Activated CD4-positive, alpha-beta T cell treated with anti-CD3 and anti-CD28 coated beads, Interleukin-2, amount 10 ng/mL, durations not matched to agents 7 days and 5 days (primary cell): ENCODE measurements at places on chromosomes 11 and 22. TPM values are rescaled to one million over a fixed set of nuclear protein-coding genes. Genes with fewer than 3 reads are reported as not detected.

DNA sequence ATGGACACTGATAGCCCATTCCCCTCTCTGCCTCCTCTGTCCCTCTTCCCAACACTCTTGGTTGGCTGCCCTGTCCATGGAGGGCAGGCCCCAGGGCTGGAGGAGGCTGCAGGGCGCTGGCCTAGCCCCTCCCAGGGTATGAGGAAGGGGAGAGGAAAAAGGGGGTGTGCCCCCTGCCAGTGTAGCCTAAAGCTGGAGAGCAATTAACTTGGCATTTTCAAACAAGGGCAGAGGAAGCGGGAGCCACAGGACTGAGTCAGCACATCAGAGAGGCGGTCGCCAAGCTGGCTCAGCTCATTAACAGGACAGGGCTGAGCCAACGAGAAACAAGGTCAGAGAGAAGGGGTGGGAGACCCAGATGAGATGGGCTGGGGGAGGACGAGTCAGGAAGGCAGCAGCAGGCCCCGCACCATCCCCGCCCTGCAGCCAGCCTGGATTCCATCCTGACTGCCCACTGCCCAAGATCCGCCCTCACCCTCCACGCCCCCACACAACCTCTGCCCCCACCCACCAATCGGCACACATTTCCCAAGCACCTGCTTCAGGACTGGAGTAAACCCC, 76.3 kb downstream of the BUD13 start:
- H3K4me3 ChIP-seq: no peak overlapping the region
- no peak for DNase-seq
- H3K4me1 ChIP-seq: peaks cover 3% of the 10 kb centered on the region
- no peaks in the 10 kb centered on the region for H3K36me3 ChIP-seq
- H3K27me3 ChIP-seq: no peaks in the 10 kb centered on the region
- no peak overlapping the region for H3K27ac ChIP-seq

The BTG4 gene
- total RNA-seq: not detected

The ADM2 gene
- total RNA-seq: 4.1 TPM

GRCh38 chr11:18527512-18527911, 770 bp upstream of the TSG101 start:
- H3K27ac ChIP-seq: peak overlapping the region; percentile 99
- peaks cover 19% of the 10 kb centered on the region for H3K36me3 ChIP-seq
- H3K27me3 ChIP-seq: no peaks in the 10 kb centered on the region
- peak overlapping the region; percentile 97 for H3K4me3 ChIP-seq
- H3K4me1 ChIP-seq: peaks cover 37% of the 10 kb centered on the region
- DNase-seq: no peak

The SAA4 gene
- not detected for total RNA-seq

GRCh38 chr22:46269564-46269963, 1.8 kb downstream of the TTC38 start:
- H3K36me3 ChIP-seq: peaks cover 11% of the 10 kb centered on the region
- no peak overlapping the region for H3K27ac ChIP-seq
- H3K4me1 ChIP-seq: peaks cover 13% of the 10 kb centered on the region
- H3K27me3 ChIP-seq: peaks cover 25% of the 10 kb centered on the region
- DNase-seq: no peak

DNA sequence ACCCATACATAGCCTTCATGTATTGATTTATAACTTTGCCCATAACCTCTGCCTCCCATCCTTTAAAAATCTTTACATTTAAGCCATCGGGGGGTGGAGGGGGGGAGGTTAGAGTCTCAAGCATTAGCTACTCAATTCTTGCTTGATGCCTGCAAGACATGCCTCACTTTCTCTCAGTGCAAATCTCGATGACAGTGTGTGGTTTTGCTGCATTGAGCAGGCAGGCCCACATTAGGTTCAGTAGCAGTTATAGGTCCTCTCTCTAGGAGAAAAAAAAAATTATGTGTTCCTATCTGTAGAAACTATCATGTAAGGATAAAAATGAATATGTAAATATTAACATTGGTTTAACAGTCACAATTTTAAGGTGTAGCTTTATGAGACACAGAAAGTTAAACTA, 314.0 kb upstream of the ANO3 start:
- H3K27me3 ChIP-seq: no peaks in the 10 kb centered on the region
- no peak for DNase-seq
- no peaks in the 10 kb centered on the region for H3K4me1 ChIP-seq
- H3K27ac ChIP-seq: no peak overlapping the region

DNA sequence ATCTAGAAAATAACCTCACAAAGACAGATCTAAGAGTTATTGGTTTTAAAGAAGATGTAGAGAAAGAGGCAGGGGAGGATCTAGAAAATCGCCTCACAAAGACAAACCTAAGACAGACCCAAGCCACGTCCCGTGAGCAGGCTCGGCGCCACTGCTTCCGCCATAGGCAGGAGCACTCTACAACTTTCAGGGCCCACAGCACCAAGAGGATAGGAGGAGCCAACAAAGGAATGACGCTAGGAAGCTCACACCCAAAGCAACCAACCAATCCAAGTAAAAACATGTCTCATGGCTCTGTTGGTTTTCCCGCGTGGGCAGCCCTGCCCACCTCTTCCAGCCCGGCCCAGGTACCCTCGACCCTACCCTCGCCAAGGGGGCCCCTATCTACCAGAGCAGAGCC, 4167.4 kb upstream of the OR11H1 start:
- no peaks in the 10 kb centered on the region for H3K27me3 ChIP-seq
- H3K27ac ChIP-seq: no peak overlapping the region

GRCh38 chr22:18984564-18984963, 48.5 kb upstream of the PRODH start:
- H3K4me3 ChIP-seq: no peak overlapping the region
- no peak for DNase-seq
- H3K4me1 ChIP-seq: no peaks in the 10 kb centered on the region
- H3K36me3 ChIP-seq: no peaks in the 10 kb centered on the region
- no peak overlapping the region for H3K27ac ChIP-seq

GRCh38 chr11:111935317-111936039, 1.7 kb upstream of the DIXDC1 start:
- no peaks in the 10 kb centered on the region for H3K36me3 ChIP-seq
- H3K27me3 ChIP-seq: no peaks in the 10 kb centered on the region
- H3K27ac ChIP-seq: peak overlapping the region; percentile 10

GRCh38 chr11:47509077-47509536, 43.8 kb downstream of the CELF1 start:
- no peak overlapping the region for H3K4me3 ChIP-seq
- no peaks in the 10 kb centered on the region for H3K27me3 ChIP-seq
- H3K27ac ChIP-seq: peak overlapping the region; percentile 39

DNA sequence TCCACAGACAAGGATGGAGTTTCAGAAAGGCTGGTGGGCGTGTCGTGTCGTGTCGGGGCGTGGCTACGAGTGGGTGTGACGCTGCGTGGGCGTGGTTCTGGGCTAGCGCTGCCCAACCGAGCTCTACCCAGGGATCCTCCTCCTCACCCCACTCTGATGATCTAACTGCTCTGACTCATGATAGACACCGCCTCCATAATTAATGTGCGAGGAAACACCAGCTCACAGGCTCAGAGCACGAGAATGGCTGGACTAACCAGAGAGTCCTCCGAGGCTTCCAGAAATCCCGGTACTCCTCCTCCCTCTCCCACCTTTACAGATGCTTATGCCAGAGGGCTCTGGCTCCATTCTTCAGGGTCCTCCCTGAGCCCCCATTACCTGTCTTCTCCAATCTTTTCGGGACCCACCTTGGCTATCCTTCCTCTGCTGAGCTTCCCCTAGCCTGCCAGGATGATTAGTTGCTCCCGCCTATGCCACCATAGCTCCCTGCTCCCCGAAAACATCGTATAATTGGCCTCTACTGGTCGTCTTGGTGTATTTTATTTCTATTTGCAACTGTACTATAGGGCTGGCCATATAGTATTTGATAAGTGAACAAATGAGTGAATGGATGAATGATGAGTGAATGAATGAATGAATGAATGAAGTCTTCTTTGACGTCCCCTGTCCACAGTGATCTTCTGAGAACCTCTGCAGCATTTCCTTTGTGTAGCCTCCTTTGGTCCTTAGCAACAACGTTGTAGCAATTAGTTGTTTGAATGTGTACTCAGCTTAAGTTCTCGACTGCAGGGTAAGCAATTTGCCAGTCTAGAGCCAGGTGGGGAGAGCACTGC, 21.7 kb downstream of the TMPRSS13 start:
- peaks cover 12% of the 10 kb centered on the region for H3K4me1 ChIP-seq
- H3K4me3 ChIP-seq: no peak overlapping the region
- no peak overlapping the region for H3K27ac ChIP-seq
- H3K36me3 ChIP-seq: no peaks in the 10 kb centered on the region

- H3K27me3 ChIP-seq: no peaks in the 10 kb centered on the region
- H3K36me3 ChIP-seq: no peaks in the 10 kb centered on the region
- DNase-seq: no peak
- peaks cover 19% of the 10 kb centered on the region for H3K4me1 ChIP-seq
- no peak overlapping the region for H3K4me3 ChIP-seq
Observed at GRCh38 chr11:2211113-2211971, 39.7 kb upstream of the TH start.

The OR8D1 gene
- not detected for total RNA-seq

The ARHGAP8 gene
- 0.30 TPM for total RNA-seq

- DNase-seq: no peak
- no peaks in the 10 kb centered on the region for H3K27me3 ChIP-seq
- no peak overlapping the region for H3K4me3 ChIP-seq
Observed at GRCh38 chr22:24178502-24179440, 2.5 kb upstream of the SUSD2 start.

DNA sequence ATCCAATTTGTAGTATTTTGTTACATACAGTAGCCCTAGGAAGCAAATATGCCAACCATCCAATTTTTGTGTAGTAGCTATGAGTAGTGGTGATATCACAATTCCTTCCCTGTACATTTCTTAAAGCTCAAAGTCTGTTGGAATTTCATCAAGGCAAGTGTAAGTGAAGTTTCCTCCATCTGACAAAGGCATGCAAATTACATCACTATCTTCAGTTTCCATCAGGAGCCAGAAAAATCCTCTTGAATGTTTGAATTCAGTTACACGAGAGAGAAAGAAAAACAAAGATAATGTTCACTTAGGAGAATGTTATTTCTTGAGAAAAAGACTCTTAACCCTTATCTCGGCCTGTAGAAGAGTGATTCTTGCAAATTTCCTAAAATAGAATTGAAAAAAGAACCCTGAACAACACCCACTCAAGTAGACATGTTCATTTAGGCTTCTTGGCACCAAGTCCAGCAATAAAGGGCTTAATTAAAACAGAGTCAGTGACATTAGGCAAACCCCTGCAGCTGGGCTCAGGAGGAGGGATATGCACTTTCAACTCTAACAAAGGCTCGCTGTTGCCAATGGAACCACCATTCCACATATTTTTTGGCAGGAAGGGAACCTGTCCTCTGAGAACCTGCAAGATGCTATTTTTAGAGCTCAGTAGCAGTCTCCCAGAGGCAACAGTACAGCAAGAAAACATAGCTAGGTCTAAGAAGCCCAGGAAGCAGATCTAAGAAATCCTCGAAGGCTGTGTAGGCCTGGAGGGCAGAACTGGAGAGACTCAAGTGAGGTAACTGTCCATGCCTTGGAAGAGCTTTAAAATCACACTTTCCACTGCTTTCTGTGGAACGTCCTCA, 144.6 kb downstream of the CCDC81 start:
- no peaks in the 10 kb centered on the region for H3K36me3 ChIP-seq
- H3K27me3 ChIP-seq: no peaks in the 10 kb centered on the region
- no peak for DNase-seq

The MOGAT2 gene
- not detected for total RNA-seq

DNA sequence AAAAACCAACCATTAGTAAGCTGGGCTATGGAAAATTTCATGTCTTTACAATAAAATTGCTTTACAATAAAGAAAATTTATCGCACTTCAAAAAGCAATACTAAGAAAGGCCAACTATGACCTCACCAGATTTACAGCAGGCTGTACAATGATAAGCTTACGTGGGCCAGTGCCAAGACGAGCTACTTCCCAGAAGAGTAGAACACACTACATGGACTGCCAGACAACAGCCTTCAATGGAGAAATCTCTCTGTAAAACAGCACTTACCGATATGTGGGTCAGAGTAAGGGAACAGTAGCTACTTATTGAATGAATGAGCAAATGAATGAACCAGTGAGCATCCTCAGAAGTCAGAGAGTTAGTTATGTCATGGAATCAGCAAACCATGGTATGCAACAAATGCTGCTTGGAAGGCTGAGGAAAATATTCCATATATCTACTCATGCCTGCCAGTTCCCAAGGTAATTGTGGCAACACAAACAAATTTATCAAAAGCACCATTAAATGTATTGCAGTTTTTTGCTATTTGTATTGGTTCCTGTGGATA, 74.4 kb downstream of the SLC36A4 start:
- H3K36me3 ChIP-seq: no peaks in the 10 kb centered on the region
- H3K4me1 ChIP-seq: no peaks in the 10 kb centered on the region
- H3K27ac ChIP-seq: no peak overlapping the region
- peaks cover 24% of the 10 kb centered on the region for H3K27me3 ChIP-seq

The OR52N2 gene
- not detected for total RNA-seq

- H3K4me1 ChIP-seq: peaks cover 46% of the 10 kb centered on the region
- no peak overlapping the region for H3K27ac ChIP-seq
- no peaks in the 10 kb centered on the region for H3K36me3 ChIP-seq
- DNase-seq: no peak
- no peak overlapping the region for H3K4me3 ChIP-seq
Observed at GRCh38 chr11:67449116-67449844, 3.2 kb downstream of the GPR152 start.
